Stimulated activated naive CD4-positive, alpha-beta T cell treated with Interleukin-2 at 50 U/mL for 16 hours (primary cell): ENCODE measurements at places on chromosomes 3 and 15.

DNA sequence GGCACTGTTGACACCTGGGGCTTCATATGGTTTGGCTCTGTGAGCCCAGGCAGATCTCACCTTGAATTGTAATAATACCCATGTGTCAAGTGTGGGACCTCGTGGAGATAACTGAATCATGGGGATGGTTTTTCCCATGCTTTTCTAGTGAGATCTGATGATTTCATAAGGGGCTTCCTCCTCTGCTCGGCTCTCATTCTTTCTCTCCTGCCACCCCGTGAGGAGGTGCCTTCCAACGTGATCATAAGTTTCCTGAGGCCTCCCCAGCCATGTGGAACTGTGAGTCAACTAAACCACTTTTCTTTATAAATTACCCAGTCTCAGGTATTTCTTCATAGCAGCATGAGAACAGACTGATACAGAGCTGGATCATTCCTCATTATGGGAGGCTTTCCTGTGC, 655.9 kb upstream of the ADAMTS9 start:
- DNase-seq, result no peak

- no peak for DNase-seq
Measured at GRCh38 chr15:79257454-79257853, 25.1 kb upstream of the ANKRD34C start.

GRCh38 chr3:151169262-151169947, 33.6 kb downstream of the GPR171 start:
- DNase-seq, result no peak

GRCh38 chr15:77642793-77643430, 10.2 kb upstream of the LINGO1 start:
- no peak for DNase-seq

GRCh38 chr3:21729888-21730459, 21.0 kb downstream of the ZNF385D start:
- DNase-seq, result no peak

DNA sequence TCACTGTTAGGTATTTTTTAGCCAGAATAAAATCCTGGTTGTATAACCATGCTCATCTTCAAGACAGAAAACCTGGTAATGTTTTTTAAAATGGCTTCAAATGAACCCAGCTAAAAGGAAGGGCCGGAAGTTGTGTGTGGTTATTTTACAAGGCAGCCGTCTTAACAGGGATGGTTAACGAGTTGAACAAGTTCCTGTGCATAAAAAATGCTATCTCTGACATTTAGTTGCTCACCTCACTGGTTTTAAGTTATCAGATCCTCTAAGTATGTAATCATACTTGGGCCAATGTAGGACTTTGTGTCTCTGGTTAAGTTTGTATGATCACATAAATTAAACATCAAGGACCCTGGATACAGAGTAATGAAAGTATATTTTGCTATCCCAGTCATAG, 2.1 kb downstream of the ATP11B start:
- DNase-seq, result peak; percentile 1

GRCh38 chr15:63364399-63365272, 17.0 kb downstream of the CA12 start:
- DNase-seq, result no peak

DNA sequence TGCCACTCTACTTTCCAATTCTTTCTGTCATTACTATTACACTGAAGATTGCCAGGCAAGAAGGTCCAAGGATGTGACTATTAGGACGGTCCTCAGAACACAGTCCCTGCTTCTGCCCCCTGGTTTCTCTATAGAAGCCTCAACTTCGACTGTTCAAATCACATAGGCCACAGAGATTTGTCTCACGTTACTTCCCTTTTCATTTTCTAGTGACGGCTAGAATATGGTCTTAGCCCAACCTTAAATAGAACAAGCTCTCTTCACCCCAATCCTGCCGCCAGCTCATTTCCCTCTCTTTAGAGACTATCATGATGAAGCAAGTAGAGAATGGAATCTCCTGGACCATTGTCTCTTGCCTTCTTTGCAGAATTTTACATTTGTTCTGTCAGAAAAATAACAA, 84.9 kb downstream of the TIGIT start:
- no peak for DNase-seq

GRCh38 chr15:97234851-97235610, 725.5 kb upstream of the ARRDC4 start:
- DNase-seq, result no peak

DNA sequence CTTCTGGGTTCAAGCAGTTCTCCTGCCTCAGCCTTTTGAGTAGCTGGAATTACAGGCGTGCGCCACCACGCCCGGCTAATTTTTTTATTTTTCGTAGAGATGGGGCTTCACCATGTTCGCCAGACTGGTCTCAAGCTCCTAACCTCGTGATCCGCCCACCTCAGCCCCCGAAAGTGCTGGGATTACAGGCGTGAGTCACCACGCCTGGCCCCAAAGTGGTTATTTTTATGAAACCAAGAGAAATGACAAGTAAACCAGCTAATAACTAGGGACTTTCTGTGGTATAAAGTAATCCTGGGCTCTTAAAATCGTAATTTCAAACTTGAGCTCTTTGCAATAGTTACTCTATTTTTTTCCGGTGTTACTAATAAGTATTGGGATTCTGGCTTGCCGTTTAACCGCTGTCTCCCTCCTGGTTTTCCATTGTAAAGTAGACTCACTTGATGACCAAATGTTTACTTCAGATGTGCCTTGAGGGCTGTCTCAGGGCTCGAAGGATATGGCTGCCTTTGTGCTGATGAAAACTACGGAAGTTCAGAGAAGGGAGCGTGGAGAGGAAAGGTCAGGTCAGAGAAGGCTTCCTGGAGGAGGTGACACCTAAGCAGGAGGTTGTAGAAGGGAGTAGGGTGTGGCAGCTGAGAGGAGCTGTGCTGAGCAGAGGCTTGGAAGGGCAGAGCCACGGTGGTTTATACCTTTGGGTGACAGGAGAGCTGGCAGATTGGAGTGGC, 4.2 kb downstream of the ZSCAN2 start:
- DNase-seq, result peak; percentile 82

- DNase-seq, result no peak
Measured at GRCh38 chr15:80841541-80841940, 62.4 kb downstream of the CEMIP start.

DNA sequence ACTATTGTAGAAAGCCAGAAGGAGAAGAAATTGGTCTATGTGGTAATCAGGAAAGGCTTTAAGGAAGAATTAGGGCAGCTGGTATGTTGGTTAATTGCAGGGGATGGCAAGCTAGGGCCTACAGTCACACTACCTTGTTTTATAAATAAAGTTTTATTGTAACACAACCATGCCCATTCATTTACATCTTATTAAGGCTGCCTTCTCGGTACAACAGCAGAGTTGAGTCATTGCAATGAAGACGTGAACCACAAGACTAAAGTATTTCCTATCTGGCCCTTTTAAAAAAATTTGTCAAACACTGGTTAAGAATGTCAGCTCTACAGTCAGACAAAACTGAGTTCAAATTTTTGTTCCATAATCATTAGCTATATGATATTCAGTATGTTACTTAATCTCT, 8.3 kb downstream of the SERPINI1 start:
- DNase-seq, result no peak

DNA sequence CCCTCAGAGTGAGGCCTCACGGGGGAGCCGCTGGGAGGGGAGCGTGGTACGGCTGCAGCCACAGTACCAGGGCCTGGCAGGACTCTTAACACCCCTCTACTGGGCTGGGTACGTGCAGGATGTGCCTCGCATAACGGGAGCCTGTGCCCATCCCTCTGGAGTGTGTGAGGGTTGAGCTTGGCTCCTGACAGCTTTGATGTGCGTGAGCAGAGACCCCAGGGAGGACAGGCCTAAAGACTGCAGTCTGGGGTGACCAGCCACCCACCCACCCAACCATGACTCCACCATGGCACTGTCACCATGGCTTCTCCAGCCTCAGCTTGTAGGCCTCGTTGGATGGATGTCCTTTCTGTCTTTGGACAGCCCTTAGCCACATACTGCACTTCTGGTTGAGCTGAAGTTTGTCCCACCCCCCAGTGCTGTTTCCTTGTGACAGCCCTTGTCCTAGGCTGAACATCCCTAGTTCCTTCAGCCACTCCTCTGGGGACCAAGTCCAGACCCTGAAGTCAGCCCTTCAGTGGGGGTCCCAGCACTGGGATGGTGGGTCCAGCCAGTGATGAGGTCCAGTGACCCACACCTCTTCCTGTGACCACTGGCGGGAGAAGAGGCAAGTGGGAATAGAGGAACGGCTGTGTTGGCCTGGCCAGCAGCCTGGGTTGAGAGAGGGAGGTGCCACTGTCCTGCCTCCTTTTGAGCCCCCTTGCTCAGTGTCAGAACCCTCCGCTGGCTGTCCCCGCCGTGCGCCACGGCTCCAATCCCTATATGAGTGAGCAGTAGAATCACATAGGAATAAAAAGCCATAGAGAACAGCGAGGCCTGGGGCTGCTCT, 6.1 kb downstream of the GLYCTK start:
- DNase-seq, result no peak

DNA sequence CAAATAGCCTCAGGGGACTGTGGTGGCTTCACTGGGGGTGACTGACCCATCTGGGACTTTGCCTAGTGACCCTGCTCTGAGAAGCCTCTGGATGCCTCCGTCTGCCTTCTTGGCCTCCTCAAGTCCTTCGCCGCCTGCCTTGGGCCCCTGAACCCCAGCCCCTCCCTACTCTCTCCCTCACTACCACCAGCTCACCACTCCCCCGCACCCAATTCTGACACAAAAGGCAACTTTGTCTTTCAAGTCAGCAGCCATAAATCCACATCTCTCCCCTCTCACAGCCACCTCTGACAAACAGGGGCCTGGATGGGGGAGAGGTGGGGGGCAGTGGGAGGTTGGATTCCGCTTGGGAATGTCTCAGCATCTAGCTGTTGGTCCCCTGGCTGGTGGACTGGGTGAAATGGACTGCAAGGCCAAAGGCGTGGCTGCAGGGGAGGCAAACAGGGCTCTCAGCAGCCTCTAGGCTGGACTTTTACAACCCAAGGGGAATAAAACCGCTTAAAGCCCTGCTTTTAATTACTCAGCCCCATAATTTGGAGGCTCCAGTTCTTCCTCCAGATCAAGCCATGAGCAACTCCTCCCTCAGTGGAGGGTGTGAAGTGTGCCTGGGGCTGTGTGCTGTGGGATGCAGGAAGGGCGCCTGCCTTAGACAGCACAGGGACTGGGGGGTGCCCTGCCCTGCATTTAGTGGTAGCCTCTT, 33.4 kb downstream of the IGDCC3 start:
- no peak for DNase-seq

DNA sequence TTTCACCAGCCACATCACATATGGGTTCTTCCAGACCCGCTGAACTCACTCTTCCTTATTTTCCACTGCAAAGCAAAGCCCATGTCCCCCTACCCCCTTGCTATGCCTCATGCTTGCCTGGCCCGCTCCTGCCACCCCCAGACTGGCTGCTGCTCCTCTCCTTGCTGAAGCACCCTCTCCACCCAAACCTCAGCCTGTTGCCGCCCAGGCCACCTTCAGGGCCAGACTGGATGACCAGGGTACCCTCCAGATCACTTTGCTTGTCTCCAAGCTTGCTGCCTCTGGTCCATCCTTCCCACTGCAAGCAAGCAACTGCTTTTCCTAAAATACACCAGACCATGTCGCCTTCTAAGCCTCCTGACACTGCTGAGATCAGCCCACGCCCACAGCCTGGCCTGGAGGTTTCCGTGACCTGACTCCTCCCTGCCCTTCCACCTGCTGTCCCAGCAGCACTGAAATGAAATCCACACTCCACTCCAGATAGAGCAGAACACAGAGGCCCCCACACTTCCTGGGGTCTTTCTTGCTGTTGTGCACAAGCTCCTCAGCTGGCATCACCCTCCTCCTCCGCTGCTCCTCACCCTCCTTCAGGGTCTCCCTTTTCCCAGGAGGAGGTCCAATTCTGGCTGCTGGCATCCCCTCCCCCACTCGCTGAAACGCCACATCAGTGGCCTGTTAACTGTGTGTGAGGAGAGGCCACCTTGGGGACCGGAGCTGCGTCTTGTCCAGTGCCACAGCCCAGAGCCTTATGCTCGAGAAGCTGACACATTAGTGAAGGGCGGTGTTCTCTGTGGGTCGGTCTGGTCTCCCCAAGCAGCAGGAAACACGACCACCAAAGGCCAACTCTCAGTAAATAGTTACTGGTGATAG, 99.1 kb downstream of the ADCY5 start:
- no peak for DNase-seq

- DNase-seq, result no peak
Measured at GRCh38 chr3:52431459-52432223, 13.3 kb downstream of the SEMA3G start.

- DNase-seq, result no peak
Measured at GRCh38 chr3:8500989-8501370, 643 bp upstream of the LMCD1 start.

- DNase-seq, result no peak
Measured at GRCh38 chr15:58179741-58180381, 41.7 kb downstream of the AQP9 start.

DNA sequence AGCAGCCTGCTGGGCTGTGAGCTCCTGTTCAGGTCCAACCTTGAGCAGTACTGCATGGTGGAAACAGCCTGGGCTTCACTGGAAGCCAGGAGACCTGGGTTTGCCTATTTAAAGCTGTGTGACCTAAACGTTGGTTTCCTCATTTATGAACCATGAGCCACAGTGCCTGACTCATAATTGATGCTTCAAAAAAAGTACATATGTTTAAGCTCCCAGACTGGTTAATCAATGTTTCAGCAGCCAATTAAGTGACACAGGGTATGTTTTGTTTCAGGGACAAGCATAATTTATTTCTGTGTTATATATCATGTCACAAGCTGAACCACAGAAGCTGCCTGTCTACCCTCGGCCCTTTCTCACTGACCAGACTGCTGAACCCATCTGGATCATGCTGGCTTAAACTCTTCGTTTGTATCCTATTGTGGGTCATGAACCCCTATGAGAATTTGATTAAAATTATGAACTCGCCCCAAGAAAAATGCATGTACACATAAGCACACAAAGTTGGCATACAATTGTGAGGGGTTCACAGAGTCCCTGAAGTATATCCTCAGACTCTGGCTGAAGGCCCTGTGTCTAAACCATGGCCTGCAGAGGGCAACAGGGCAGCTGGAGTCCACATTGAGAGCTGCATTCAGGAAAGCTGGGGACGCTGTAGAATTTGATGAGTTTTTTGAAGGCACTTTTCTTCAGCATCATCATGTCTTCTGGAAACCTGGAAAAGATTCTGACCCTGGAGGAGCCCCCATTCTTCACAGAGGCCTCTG, 23.7 kb downstream of the HDC start:
- DNase-seq, result no peak

DNA sequence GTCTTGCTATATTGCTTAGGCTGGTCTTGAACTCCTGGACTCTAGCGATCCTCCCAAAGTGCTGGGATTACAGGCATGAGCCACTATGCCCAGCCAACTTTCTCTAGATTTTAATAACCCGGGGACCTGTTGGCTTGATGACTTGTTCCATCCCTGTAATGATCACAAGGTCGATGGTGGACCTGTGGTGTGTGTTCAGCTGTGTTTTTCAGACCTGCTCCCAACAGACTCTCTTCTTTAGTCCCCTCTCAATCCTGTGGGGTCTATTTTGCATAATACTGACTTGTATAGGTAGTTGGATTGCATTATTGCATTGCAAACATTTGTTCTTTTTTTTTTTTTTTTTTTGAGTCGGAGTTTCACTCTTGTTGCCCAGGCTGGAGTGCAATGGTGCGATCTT, 1.9 kb downstream of the MAP2K1 start:
- no peak for DNase-seq

DNA sequence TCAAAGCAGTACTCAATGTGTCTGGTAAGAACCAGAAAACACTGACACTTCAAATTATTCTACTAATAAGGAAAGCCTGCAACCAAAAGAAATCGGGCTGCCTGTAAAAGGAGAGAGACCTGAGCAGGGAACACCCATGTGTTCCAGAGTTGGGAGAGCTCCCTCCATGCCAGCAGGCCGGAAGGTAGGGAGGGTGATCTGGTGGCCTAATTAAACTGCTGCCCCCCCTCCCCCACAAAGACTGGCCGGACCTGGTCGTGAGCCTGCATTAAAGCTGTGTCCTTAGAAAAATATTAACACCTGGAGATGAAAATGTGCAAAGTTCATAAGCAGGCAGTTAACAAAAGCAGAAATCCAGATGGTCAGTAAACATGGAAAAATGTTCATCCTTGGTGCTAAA, 170.6 kb upstream of the BHLHE40 start:
- DNase-seq, result no peak
